ENCODE measurements at places on chromosomes 16 and 17. TPM values are rescaled to one million over a fixed set of nuclear protein-coding genes. Genes with fewer than 3 reads are reported as not detected.

The HOXB13 gene
- total RNA-seq: not detected

The FOXN1 gene
- total RNA-seq: not detected

The CACNA1H gene
- not detected for total RNA-seq

The KRT28 gene
- not detected for total RNA-seq

The RHBDL1 gene
- total RNA-seq: 18.1 TPM

The TMEM204 gene
- not detected for total RNA-seq

DNA sequence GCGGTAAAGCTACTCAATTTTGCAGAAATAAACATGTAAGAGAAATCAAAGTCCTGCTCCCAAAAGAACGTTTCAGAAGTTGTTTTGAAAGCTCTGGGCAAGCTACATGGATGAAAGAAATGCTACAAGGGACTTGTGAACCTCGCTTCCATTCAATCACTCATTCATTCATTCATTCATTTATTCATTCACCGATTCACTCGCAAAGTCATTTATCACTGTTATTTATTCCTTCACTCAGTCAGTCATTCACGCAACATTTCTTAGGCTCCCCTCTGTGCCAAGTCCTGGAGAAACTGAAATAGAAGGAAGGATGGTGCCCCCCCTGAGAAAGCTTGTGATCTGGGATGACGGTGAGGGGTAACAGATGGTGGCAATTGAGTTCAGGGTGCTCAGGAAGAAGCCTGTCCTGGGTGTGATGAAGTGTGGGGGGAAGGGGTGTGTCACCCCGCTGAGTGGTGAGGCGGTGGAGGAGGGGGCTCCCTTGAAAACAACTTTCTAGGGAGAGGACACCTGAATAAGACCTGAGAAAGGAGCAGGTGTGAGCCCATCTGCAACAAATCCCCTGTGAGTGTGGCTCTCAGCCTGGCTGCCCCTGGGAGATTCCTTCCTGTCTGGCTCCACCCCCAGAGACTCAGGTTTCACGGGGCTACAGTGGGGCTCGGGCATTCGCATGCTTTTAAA is 36.3 kb upstream of the PRSS54 start:
- H3K27me3 ChIP-seq: no peaks in the 10 kb centered on the region
- no peak overlapping the region for H3K27ac ChIP-seq
- no peak overlapping the region for H3K4me3 ChIP-seq
- H3K36me3 ChIP-seq: no peaks in the 10 kb centered on the region

- no peaks in the 10 kb centered on the region for H3K36me3 ChIP-seq
- no peak overlapping the region for H3K27ac ChIP-seq
- DNase-seq: no peak
- no peak overlapping the region for H3K4me3 ChIP-seq
- H3K4me1 ChIP-seq: peaks cover 22% of the 10 kb centered on the region
These were observed 54.8 kb downstream of the C17orf67 start for GRCh38 chr17:56778898-56779297.

GRCh38 chr17:75895370-75896155 is 1.2 kb downstream of the TRIM65 start:
- peak overlapping the region; percentile 33 for H3K27ac ChIP-seq
- H3K36me3 ChIP-seq: no peaks in the 10 kb centered on the region
- H3K4me3 ChIP-seq: peak overlapping the region; percentile 77

GRCh38 chr17:27239046-27239445 is 54.9 kb upstream of the WSB1 start:
- no peak overlapping the region for H3K27ac ChIP-seq
- peaks cover 56% of the 10 kb centered on the region for H3K4me1 ChIP-seq
- no peak overlapping the region for H3K4me3 ChIP-seq
- no peak for DNase-seq
- H3K36me3 ChIP-seq: no peaks in the 10 kb centered on the region
- H3K27me3 ChIP-seq: no peaks in the 10 kb centered on the region

DNA sequence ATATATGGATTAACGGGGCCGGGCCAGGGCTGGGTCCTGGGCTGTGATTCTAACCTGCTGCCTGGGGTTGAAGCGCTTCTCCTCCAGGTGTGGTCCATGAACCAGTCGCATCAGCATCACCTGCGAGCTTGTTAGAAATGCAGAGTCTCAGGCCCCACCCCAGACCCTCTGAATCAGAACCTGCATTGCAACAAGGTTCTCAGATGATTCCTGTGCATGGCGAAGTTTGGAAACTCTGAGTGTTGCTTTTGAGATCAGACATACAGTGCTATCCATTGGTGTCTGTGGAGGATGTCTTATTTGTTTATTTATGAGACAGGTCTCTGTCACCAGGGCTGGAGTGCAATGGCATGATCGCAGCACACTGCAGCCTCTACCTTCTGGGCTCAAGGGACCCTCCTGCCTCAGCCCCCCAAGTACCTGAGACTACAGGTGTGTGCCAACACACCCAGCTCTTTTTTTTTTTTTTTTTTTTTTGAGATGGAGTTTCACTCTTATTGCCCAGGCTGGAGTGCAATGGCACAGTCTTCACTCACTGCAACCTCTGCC is 99.8 kb downstream of the PITPNC1 start:
- H3K27ac ChIP-seq: no peak overlapping the region
- no peaks in the 10 kb centered on the region for H3K36me3 ChIP-seq
- H3K4me1 ChIP-seq: no peaks in the 10 kb centered on the region
- no peaks in the 10 kb centered on the region for H3K27me3 ChIP-seq

GRCh38 chr16:85585711-85586110 is 27.4 kb upstream of the GSE1 start:
- DNase-seq: no peak
- H3K36me3 ChIP-seq: no peaks in the 10 kb centered on the region
- no peak overlapping the region for H3K4me3 ChIP-seq
- H3K27ac ChIP-seq: no peak overlapping the region
- H3K4me1 ChIP-seq: no peaks in the 10 kb centered on the region

GRCh38 chr17:4195306-4195705 is 52.3 kb downstream of the CYB5D2 start:
- no peaks in the 10 kb centered on the region for H3K27me3 ChIP-seq
- H3K27ac ChIP-seq: no peak overlapping the region
- DNase-seq: no peak
- H3K4me1 ChIP-seq: no peaks in the 10 kb centered on the region
- H3K36me3 ChIP-seq: peaks cover 18% of the 10 kb centered on the region
- no peak overlapping the region for H3K4me3 ChIP-seq

- H3K27me3 ChIP-seq: no peaks in the 10 kb centered on the region
- no peak overlapping the region for H3K27ac ChIP-seq
- no peak for DNase-seq
- no peaks in the 10 kb centered on the region for H3K4me1 ChIP-seq
- no peak overlapping the region for H3K4me3 ChIP-seq
These were observed 161.2 kb downstream of the MRTFB start for GRCh38 chr16:14232106-14232864.

- DNase-seq: no peak
- H3K36me3 ChIP-seq: no peaks in the 10 kb centered on the region
- no peaks in the 10 kb centered on the region for H3K27me3 ChIP-seq
- H3K4me1 ChIP-seq: peaks cover 4% of the 10 kb centered on the region
- no peak overlapping the region for H3K27ac ChIP-seq
These were observed 19.7 kb downstream of the MAP3K3 start for GRCh38 chr17:63641692-63642448.

DNA sequence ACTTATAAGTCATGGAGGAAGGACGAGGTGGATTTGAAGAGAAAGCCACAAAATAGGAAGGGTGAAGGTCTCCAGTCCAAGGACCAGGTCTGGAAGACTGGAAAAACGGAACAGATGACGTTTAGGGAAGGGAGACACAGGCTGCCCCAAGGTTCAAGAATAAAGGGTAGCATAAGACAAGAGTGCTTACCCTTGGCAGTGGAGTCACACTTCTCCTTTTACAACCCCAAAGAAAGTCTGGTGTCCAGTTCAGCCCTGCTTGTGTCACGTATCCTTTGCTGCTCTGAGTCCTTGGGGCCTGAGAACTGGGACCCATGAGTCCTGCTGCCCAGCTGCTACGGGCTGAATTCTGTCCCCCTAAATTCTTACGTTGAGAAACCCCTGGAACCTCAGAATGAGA is 13.0 kb upstream of the GGA2 start:
- H3K4me3 ChIP-seq: no peak overlapping the region
- no peak for DNase-seq
- H3K27ac ChIP-seq: no peak overlapping the region

- peak; percentile 95 for DNase-seq
- H3K4me3 ChIP-seq: peak overlapping the region; percentile 97
- peaks cover 29% of the 10 kb centered on the region for H3K36me3 ChIP-seq
- H3K27me3 ChIP-seq: no peaks in the 10 kb centered on the region
These were observed 2.8 kb downstream of the TRAF4 start for GRCh38 chr17:28746611-28747050.

DNA sequence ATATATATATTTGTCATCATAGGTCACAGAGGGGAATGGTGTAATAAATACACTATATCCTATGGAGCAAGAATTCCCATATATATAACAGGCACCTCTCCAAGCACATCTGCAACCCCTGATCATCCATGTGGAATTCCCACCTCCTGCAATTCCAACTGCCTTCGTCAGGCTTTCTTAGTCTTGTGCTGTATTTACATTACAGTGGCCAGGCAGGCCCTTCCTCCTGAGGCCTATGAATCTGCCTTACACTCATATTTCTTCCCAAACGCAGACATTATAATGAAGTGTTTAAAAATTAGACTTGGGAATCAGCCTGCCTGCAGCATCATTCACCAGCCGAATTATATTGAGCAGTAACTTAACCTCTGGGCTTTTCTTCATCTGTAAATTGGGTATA is 19.3 kb upstream of the DNAH9 start:
- DNase-seq: no peak
- H3K27ac ChIP-seq: no peak overlapping the region
- no peaks in the 10 kb centered on the region for H3K36me3 ChIP-seq
- H3K4me1 ChIP-seq: no peaks in the 10 kb centered on the region

DNA sequence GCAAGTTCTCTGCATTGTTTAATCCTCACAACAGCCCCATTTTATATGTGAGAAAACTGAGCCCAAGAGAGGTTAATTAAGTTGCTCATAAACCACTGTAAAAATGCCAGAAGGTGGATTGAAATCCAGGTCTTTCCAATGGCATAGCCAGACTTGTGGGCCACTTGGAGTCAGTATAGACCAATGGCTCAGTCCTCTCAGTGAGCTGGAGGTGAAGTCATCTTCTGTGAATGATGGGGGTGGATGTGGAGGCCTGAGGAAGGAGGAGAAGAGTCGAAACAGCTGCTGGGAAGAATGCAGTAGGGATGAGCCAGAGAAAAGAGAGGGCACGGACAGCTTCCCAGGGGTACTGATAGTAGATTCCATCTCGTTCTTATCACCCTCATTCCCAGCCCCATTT is 213.4 kb downstream of the SOX9 start:
- no peaks in the 10 kb centered on the region for H3K36me3 ChIP-seq
- H3K4me1 ChIP-seq: peaks cover 19% of the 10 kb centered on the region
- H3K27ac ChIP-seq: no peak overlapping the region
- DNase-seq: no peak
- H3K4me3 ChIP-seq: no peak overlapping the region
